ENCODE measurements at places on chromosomes 2 and 18. TPM values are rescaled to one million over a fixed set of nuclear protein-coding genes. Genes with fewer than 3 reads are reported as not detected.

The BMPR2 gene
- total RNA-seq = 3.9 TPM

GRCh38 chr2:178075006-178075326 is 2.4 kb upstream of the PDE11A start:
- DNase-seq = no peak

DNA sequence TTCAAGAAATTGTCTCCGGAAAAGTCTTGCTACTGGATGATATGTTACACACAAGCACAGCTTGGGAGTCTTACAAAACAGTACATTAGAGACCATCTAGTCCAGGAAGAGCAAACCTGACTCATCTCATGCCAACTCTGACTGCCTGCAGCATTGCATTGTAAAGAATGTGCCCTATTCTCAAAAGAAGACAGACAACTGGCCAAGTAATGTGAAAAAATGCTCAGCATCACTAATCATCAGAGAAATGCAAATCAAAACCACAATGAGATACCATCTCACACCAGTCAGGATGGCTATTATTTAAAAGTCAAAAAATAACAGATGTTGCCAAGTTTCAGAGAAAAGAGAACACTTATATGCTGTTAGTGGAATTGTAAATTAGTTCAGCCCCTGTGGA is 42.7 kb upstream of the GORASP2 start:
- no peak for DNase-seq

DNA sequence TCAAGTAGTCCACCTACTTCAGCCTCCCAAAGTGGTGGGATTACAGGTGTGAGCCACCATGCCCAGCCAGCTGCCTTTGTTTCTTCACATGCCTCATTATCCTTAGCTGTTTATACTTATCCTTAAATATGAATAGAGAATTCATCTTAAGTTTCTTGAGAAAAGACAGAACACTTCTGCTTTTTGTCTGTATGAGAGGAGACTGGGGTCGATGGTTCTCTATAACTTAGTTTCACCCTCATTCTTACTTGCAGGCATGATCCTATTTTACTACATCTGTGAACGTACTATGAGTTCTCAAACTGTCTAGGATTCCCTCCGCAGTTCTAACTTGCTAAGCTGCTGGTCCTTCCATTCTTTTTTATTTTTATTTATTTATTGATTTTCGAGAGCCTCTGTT is 20.4 kb downstream of the PPM1B start:
- no peak for DNase-seq

DNA sequence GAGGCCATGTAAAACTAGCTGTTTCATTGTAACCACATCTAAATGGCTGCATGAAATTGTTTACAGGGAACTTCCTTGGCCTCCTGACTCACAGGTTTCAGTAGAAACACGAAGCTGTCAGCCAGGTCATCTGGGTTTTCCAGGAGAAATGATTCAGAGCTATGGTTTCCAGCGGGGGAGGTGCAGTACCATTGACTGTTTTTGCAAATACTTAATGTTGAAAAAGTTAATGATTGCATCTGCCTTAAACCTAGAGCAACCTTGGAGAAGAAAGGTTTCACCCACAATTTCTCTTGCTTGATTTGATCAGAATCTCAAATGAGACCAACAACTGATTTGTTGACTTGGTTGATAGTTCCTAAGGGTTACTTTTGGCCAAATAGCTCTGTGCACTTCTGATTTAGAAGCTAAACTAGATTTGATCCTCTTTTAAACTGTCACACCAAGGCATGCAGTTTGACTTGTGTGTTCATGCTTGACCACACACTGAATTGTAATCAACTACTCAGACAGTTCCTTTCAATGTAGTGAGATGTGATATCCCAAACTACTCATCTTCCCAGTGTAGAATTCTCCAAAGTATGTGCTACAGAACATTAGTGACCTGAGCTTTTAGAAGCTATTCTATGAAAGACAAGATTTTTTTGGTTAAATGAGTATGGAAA is 193.5 kb upstream of the CHST9 start:
- no peak for DNase-seq

- no peak for DNase-seq
Measured at GRCh38 chr2:467892-468647, 180.2 kb upstream of the ALKAL2 start.

DNA sequence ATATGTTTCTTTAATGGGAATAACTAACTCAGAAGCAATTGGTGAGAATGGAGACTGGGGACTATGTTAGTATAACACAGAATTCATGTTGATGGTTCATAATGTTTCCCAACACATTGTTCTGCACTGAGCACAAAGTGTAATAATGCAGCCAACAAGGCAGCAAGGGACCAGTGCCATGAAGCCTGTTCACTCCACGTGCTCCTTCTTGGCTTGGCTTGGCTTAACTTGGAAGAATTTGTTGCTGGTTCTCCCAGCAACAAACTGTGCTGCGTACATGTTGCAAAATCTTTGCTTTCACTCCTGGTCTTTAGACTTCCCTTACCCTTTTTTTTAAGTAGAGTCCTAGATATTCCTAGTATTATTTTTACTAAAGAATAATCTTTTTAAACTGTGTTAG is 129.7 kb downstream of the MAP3K20 start:
- DNase-seq = no peak

DNA sequence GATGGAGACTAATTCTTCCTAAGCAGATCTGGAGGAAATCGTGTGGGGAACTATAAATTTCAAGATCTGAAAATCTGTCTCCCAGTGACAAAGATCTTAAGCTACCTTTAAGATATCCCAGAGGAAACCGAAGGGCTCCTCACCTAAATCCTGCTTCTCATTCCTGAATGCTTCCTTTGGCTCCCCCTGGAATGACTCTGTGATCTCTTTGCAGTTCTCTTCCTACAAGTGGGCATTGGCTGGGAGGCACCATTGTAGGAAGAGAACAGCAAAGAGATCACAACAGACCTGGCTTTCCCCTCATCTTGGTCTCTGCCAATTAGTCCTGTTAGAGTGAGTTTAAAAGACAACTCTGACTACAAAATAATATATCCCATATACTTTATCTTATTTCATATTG is 70.0 kb upstream of the KCNH7 start:
- no peak for DNase-seq

DNA sequence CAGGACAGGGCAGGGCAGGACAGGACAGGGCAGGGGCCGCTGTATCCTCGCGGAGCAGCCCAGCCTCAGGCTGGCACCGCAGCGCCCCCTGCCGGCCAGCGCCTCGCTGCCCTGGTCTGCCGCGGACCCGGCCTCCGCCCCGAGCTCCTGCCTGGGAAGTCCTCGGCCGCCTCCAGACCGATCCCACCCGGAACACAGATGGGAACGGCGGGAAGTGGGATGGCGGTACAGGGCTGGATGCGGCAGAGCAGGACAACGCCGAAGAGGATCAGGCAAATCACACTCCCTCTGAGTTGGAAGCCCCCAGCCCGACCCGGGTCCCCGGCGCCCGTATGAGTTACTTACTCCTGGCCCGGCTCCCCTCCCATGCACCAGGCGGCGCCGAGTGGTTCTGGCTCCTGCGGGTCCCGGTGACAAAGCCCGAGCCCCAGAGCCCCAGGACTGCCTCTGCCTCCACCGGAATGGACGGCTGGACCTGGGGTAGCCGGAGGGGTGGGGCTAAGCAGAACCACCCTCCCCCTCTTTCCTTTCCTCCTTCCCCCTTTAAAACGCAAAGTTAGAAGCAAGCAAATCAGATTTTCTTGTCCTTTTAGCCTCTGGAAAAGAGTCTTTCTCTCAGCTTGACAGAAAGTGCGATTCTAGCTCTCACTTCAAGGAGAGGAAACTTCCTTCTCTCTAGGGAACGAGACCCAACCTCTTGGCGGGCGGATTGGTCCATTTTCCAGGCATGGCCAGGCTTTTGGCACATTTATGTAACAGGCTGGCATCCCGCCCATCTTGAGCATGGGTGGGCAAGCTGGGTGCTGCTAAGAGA is at the start of gene TP53I3:
TSS of gene TP53I3 (minus strand) at position 449 of the 814 bp plus-strand sequence. CDS start 508 bp downstream, outside the sequence.
- peak; percentile 81 for DNase-seq

DNA sequence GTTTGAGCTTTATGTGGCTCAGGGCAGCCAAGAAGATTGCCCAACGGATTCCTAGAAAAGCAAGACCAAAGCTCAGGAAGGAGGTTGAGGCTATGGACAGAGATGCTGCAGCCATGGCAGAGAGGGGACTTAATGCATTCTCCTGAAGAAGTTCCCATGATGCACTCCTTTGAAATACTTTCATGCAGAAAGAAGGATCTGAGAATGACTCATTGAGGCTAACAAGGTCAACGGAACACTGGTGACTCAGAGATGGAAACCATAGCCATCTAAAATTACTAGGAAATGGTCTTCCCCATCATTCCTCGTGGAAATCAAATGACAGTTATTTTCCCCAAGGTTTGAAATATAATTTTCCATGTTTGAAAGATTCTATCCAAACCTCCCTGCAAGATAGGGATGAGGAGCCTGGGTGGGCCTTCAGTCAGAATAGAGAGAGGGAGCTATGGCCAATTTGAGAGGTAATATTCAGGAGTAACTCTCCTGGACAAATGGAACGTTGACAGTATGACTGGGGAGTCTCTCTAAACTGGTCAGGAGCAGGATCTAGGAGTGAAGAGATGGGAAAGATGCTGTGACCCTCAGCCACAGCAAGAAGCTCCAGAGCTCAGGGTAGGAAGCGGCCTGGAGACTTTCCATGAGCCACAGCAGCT is 63.0 kb downstream of the REEP1 start:
- DNase-seq = no peak

DNA sequence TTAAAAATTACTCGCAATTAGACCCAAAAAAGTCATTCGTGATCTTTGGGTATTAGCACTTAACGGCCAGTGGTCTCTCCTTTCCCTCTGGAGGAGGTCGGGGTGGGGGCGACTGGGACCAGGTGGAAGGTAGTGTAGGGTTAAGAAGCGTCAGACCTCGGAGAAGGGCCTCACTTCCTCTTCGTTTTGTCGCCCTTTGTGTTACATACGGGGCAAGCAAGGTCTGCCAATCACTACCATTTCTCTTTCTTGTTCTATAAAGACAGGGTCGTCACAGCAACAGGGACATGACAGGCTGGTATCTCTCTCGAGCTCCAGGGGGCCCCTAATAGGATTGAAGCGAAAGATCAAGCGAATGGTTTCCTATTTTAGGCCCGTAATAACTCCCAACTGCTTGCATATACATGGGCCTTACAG is 136.6 kb downstream of the INSIG2 start:
- DNase-seq = no peak

Data from activated T-cell treated with anti-CD3 and anti-CD28 coated beads, Interleukin-2, amount 50 U/mL, for 4 hours (primary cell).